ENCODE measurements at places on chromosomes 5 and 9.

DNA sequence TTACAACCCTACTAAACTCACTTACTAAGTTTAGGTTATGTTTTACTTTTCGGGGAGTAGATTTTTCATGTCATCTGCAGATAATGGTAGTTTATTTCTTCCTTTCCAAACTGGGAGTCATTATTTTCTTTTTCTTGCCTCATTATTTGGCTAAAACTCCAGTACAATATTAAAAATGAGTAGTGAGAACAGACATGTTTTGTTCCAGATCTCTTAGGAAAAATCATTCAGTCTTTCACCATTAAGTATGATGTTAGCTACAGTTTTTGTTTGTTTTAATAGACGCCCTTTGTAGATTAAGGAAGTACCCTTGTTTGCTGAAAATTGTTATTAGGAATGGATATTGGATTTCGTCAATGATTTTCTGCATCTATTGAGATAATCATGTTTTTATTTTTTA is 472.0 kb upstream of the PAPPA start:
- no peak for DNase-seq

GRCh38 chr5:128536254-128537220 is 1.5 kb downstream of the FBN2 start:
- DNase-seq = peak; percentile 30

DNA sequence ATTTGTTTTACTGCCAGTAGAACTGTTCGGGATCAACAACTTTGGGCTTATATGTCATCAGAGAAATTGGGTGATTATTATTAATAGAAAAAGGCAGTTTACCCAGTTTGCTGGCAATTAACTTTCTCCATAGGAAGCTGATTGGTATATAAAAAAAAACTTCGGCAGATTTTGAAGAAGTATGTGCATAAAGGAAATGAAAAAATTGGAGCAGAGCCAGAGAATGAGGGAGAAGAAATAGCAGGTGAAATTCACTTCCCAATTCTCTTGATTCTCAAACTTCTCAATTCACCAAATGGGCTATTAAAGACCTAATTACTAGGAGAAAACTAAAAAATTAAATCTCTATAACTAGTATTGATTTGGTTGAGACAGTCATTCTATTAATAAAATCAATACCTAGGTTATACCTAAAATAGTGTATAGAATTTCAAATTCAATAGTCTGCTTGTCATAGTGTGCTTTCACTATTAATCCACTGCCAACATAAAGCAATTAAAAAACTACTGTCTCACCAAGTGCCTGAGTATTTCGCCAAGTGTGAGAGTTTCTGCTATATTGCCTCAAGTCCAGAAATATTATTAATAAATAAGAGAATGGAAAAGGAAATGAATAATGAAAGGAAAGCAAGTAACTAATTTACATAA is 47.5 kb downstream of the STX17 start:
- DNase-seq = no peak

GRCh38 chr9:8864545-8864896 is 1064.9 kb upstream of the DMAC1 start:
- DNase-seq = no peak

DNA sequence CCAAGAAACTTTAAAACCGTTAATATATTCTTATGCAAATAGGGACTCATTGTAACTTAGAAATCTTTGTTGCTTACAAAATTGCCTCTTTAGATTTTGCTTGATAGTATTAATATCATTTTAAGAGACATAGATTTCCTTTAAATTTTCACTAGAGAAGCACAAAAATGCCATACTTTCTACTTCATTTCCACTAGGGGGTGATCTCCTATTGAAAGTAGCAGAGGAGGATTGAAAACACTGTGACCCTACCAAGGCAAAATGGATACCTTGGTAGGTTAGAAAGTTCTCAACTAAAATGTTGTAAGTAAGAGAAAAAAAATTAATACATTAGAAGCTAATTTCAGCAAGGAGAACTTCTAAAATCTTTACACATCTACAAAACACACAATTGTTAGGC is 204.9 kb downstream of the CHSY3 start:
- DNase-seq = peak; percentile 18

DNA sequence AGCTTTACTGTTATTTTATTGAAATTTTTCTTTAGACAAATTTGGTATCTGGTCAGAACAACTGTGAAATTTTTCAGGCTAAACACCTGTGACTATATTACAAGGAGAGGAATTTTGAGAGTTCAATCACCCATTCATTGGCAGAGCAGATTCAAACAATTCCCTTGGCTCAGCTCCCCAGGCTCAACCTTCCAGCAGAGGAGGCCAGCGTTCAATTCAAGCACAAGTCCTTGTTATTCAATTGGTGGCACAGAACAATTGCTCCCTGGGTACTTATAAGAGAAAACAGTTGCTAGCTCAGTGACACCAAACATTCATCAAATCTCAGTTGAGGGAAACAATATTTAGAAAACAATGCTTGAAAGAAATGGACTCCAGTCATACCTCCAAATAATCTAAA is 83.3 kb downstream of the SUSD1 start:
- DNase-seq = peak; percentile 36

DNA sequence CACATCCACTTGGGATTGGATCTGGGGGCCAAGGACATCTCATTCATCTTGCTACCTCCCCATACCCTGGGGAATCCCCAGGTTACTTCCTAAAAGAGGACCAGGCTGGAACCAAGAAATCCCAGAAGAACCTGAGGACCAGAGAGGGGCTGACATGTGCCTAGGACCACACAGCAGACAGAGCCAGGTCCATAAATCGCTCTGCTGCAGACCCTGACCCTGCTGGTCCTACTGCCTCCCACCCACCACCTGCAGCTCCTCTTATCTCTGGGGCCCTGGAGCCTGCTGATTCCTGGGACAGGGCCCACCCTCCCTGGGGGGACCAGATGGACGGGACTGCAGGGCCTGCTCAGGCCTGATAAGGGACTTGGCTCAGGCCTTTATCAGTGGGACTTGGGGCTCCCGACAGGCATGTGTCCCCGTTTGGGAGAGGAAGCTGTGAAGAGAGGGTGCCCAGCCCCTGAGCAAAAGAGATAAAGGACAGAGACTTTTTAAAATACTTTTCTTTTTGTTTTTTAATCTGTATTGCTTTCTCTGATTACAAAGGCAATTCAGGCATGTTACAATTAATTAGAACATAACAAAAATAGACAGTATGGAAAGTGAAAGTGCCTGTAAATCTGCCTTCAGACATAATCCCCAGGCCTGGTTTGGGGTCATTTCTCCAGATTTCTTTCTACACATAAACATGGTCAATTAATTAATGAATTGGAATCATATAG is 101.3 kb upstream of the LARP1 start:
- no peak for DNase-seq

- no peak for DNase-seq
Observed at GRCh38 chr5:158812408-158812807, 287.3 kb downstream of the EBF1 start.

DNA sequence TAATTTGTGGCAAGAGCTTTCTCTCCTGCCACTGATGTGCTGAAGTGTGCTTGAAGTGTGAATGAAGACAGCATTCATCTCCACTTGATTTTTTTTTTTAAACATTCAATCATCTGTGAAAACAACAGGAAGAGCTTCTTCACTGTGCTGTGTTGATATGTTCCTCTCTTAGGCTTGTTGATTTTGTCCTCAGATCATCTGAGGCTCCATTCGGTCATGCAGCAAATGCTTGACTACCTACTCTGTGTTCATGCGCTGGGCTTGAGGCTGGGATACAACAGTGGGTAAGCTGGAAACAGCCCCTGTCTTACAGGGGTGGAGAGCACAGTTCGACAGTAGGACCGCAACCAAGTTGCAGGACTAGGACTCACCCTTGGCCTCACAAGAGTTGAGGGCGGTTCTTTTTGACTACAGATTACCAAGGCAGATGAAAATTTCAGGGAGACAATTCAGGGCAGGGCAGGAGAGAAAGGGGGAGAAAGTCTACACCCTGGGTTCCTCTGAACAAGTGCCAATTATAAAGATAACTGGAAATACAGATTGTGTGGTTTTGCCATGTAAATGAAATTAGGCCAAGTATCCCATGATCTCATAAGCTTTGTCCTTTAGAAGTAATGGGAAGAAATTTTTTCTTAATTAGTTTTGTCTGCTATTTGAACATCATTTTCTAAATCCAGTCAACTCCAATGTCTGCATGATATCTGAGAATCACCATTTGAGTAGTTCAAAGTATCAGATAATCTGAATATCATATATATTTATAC is 31.0 kb upstream of the F2R start:
- DNase-seq = no peak

GRCh38 chr9:117521293-117521692 is 106.4 kb upstream of the ASTN2 start:
- no peak for DNase-seq

- DNase-seq = peak; percentile 51
Observed at GRCh38 chr5:127697894-127698600, 5.1 kb upstream of the CCDC192 start.

DNA sequence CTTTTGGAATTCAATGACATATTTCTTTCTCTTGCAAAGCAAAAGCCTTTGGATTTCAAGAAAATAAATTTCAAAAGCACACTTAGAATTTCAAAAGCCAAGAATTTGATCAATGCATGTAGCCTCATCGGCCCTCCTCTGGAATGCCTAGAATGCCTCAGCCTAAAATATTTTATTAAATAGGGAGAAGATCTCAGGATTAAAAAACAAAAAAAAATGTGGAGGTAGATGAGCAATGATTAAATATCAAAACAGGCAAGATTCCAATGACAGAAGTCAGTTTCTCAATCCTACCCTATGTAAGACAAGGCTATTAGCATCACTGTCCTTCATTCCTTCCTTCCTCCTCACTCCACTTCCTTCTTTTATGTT is 169.0 kb downstream of the CDH6 start:
- peak; percentile 59 for DNase-seq

DNA sequence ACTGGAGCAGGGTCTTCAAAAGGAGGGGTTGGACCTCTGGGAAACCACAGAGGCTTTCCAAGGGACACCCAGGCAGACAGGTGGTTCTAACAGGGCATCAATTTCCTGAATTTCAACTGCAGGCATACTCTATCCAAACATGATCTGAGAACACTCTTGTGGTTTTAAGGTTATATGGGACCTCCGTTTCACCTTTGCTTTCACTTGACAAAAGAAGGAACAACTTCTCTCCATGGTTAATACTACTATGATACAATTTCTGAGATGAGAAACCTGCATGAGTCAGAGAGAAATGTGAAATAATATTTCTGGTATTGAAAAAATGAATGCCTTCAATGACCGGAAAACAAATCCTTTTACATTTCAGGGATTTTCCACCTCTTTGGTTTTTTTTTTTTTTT is 28.0 kb upstream of the ERAP1 start:
- no peak for DNase-seq

DNA sequence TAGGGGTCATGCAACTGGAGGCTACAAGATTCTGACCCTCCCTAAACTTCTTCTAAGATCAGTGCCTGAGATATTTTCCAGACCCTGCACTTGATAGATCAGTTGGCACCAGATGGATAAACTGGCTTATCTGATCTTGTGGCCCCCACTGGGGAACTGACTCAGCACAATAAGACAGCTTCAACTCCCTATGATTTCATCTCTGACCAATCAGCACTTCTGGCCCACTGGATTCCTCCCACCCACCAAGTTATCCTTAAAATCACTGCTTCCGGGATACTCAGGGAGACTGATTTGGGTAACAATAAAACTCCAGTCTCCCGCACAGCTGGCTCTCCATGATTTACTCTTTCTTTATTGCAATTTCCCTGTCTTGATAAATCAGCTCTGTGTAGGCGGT is 2180.4 kb upstream of the WWC1 start:
- no peak for DNase-seq

- no peak for DNase-seq
Observed at GRCh38 chr5:138470322-138471051, 5.2 kb downstream of the EGR1 start.

DNA sequence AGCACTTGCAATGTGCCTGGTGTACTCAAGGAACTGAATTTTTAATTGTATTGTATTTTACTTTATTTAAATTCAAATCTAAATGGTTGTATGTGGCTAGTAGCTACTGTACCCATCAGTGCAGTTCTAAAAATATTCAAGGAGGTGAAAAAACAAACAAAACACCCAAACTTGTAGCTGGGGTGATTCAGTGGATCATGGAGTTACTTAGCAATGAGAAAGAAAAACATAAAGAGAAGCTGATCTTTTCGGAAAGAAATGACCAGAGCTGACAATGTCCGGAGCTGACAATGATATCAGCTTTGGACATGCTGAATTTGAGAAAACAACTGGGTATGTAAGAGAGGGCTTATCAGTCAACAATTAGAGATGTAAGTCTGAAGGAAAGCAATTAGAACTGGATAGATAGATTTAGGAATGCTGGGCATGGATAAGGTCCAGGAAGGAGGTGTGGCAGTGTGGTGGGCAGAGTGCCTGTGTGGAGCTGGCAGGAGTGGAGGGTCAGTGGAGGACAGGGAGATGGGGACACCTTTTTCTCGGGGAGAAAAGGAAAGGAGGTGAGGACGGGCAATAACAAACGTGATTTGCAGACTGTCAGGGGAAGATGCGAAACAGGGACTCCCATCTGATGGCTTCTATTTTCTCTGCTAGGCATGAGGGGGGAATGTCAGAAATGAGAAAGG is 113.2 kb downstream of the DCP2 start:
- DNase-seq = peak; percentile 54

DNA sequence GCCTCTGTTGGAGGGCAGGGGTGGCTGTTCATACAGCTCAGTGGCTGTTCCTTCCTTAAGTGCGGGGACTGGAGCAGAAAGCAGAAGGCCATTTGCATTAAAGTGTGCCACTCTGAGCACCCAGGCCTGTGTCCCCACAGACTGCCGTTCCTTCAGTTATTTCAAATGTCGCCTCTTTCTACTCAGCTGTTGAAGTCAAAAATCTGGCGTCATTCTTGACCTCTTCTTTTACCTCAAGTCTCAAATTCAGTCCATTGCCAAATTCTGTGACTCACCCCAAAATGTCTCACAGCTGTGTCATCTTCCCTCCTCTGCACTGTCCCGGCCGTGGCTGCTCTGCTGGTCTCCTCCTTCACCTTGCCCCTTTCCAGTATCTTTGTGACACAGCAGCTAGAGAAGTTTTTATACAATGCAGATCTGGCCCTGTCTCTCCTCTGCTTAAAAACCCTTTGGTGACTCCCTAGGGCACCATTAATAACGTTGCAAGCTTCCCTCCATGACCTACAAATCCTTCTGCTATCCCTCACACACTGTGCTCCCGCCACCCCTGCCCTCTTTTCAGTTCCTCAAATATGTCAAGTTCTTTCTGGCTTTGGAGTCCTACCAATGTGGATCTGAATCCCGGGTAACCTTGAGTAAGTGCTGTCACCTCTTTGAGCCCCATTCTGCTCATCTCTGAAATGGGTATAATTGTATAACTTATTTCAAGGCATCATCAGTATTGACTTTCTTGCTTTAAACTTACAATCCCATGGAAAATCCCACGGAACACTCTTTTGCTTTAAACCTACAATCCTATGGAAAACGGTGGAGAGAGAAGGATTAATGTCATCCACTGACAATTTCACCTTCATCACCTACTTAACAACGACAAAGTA is 98.3 kb upstream of the BOD1 start:
- peak; percentile 93 for DNase-seq

GRCh38 chr5:77518304-77518703 is 26.2 kb upstream of the WDR41 start:
- peak; percentile 2 for DNase-seq

GRCh38 chr5:74295676-74296075 is 344.9 kb downstream of the ENC1 start:
- DNase-seq = no peak

- peak; percentile 47 for DNase-seq
Observed at GRCh38 chr9:96071076-96071814, 195.8 kb downstream of the ERCC6L2 start.
